MCF 10A (cell line): ENCODE measurements at places on chromosomes 7 and 10.

DNA sequence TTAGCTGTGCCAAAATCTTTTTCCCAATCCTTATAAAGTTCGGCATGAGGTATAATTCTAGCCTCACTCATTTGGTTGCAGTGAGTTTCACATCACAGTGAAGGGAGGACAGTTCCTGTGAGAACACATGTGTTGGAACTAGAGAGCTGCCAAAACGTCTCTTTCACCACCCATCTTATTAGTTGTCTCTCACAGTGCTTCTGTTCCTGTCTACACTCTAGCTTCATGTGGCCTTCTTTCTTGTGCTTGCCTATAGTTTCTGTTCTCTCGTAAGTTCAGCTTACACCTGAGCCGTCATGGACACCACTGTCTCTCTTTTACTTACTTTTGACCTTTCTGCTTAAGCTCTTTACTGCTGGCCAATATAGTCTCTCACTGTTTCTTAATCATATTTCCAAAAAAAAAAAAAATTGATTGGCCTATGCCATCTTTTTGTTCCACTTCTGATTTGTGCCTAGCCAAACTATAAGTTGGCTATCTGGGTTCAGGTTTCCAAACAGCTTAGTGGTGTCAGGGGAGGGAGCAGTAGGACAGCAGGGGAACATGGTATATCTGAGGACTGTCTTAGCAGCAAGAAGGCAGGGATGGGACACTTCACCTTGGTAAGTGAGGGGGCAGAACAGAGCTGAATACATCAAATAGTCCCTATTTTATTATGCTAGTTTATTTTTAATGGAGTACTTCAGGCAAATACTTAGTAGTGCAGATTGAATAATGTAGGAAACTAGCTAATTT, 38.0 kb downstream of the ZNRF2 start:
- no peaks in the 10 kb centered on the region for H3K27me3 ChIP-seq
- DNase-seq, result peak; percentile 69
- H3K36me3 ChIP-seq, result peaks cover 5% of the 10 kb centered on the region

DNA sequence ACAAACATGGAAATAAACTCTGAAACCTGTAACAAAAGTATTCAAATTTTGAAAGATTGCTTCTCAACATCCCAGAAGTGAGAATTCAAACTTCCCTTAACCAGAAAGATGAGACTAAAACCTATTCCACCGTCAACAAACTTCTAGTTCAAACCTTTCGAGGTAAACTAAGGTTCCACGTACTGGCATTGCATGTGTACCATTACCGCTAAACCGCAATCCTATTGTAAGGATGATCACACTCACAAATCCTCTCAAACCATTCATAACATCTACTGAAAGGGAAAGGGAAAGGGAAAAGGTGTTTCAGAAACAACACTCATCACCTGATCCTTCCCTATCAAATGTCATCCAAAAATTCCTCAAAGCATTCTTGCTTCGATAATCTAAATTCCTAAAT, 3.1 kb downstream of the SMURF1 start:
- no peaks in the 10 kb centered on the region for H3K27me3 ChIP-seq
- peak overlapping the region; percentile 76 for H3K27ac ChIP-seq
- H3K4me1 ChIP-seq, result peaks cover 42% of the 10 kb centered on the region
- H3K4me3 ChIP-seq, result peak overlapping the region; percentile 92

- H3K36me3 ChIP-seq, result no peaks in the 10 kb centered on the region
- H3K27me3 ChIP-seq, result no peaks in the 10 kb centered on the region
- no peak overlapping the region for H3K27ac ChIP-seq
- H3K4me1 ChIP-seq, result no peaks in the 10 kb centered on the region
- no peak overlapping the region for H3K4me3 ChIP-seq
- no peak for DNase-seq
Observed at GRCh38 chr7:130263130-130263529, 3.5 kb upstream of the CPA2 start.

DNA sequence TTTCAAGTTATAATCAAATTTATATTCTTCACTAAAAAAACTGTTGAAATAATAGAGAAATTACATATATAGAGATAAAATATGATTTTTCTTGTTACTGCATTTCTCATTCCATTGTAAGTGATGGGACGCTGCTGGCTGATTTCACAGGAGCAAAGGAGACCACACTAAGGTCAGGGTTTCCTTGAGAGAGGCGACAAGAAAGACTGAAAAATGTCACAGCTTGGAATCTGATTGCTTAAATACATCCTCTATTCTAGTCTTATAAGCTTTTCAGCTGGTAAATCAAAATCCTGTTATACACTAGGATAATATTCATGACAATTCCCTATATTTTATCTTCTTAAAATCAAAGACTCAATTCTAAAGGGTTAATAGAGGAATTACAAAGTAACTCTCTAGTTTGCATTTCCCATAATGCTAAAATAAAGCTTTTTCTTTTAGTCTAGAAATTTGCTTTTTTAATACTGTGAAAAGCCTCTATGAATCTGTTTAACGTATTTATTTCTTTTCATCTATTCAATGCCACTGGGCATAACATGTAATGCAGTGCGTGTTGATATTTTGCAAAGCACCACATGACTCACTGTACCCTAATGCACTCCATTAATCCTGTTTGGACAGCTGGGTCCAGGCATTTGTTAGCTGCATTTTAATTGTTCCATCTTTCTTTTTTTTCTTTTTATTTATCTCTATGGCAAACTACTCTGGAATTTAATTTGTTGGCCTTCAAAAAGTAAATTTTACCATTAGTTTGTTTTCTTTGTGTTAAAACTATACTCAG, 81.7 kb downstream of the RNF32 start:
- no peak overlapping the region for H3K27ac ChIP-seq
- H3K27me3 ChIP-seq, result no peaks in the 10 kb centered on the region
- H3K4me3 ChIP-seq, result no peak overlapping the region
- peaks cover 33% of the 10 kb centered on the region for H3K36me3 ChIP-seq
- peaks cover 10% of the 10 kb centered on the region for H3K4me1 ChIP-seq

- H3K27me3 ChIP-seq, result no peaks in the 10 kb centered on the region
- peaks cover 7% of the 10 kb centered on the region for H3K4me1 ChIP-seq
- H3K36me3 ChIP-seq, result peaks cover 6% of the 10 kb centered on the region
- H3K27ac ChIP-seq, result no peak overlapping the region
- H3K4me3 ChIP-seq, result no peak overlapping the region
Observed at GRCh38 chr10:127186813-127187212, 9.6 kb downstream of the INSYN2A start.

- no peak overlapping the region for H3K27ac ChIP-seq
- no peaks in the 10 kb centered on the region for H3K27me3 ChIP-seq
- H3K4me3 ChIP-seq, result no peak overlapping the region
Observed at GRCh38 chr7:151731022-151731441, 145.9 kb downstream of the PRKAG2 start.

GRCh38 chr7:91212582-91212981, 51.7 kb upstream of the FZD1 start:
- no peaks in the 10 kb centered on the region for H3K27me3 ChIP-seq
- peaks cover 6% of the 10 kb centered on the region for H3K36me3 ChIP-seq
- no peak for DNase-seq
- no peak overlapping the region for H3K4me3 ChIP-seq

DNA sequence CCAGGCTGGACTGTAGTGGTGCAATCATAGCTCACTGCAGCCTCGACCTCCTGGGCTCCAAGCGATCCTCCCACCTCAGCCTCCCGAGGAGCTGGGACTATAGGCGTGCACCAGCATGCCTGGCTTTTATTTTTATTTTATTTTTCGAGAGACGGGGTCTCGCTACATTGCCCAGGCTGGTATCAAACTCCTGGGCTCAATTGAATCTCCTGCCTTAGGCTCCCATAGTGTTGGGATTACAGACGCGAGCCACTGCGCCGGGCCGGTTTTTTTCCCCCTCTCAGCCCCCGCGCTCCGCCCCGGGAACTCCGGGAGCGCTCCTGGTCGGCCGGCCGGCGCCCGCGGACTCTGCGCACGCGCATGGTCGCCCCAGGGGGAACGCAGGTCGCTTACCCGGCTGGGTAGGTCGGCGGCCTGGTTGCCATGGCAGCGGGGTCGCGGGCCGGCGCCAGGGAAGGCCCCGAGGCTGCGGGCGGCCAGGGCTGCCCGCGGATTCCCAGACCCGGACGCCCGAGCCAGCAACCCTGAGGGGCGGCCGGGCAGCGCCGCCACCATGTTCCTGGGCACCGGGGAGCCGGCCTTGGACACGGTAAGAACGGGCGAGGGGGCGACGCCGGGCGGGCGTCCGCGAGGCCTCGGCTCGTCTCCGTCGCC, at the start of gene IQCE:
TSS of gene IQCE (plus strand) at position 351 of the 654 bp plus-strand sequence. CDS start at position 554, 203 bp downstream.
- peaks cover 14% of the 10 kb centered on the region for H3K36me3 ChIP-seq
- no peaks in the 10 kb centered on the region for H3K27me3 ChIP-seq
- peak within 1 kb of the TSS; percentile 66 for H3K27ac ChIP-seq
- DNase-seq, result peak; percentile 79

- peaks cover 99% of the 10 kb centered on the region for H3K27me3 ChIP-seq
- no peaks in the 10 kb centered on the region for H3K36me3 ChIP-seq
Observed at GRCh38 chr7:96061844-96062243, 260.1 kb downstream of the SLC25A13 start.

- H3K27me3 ChIP-seq, result no peaks in the 10 kb centered on the region
- H3K4me1 ChIP-seq, result no peaks in the 10 kb centered on the region
- H3K27ac ChIP-seq, result no peak overlapping the region
- no peak for DNase-seq
- no peaks in the 10 kb centered on the region for H3K36me3 ChIP-seq
- no peak overlapping the region for H3K4me3 ChIP-seq
Observed at GRCh38 chr10:28940158-28940888, 263.0 kb downstream of the BAMBI start.

GRCh38 chr10:117271427-117271826, 30.5 kb downstream of the SLC18A2 start:
- peaks cover 12% of the 10 kb centered on the region for H3K36me3 ChIP-seq
- H3K4me3 ChIP-seq, result no peak overlapping the region
- H3K4me1 ChIP-seq, result peaks cover 11% of the 10 kb centered on the region
- H3K27me3 ChIP-seq, result no peaks in the 10 kb centered on the region
- peak; percentile 68 for DNase-seq

GRCh38 chr10:26486990-26487850, 49.1 kb downstream of the APBB1IP start:
- peak overlapping the region; percentile 94 for H3K27ac ChIP-seq
- peaks cover 4% of the 10 kb centered on the region for H3K36me3 ChIP-seq
- H3K4me1 ChIP-seq, result peaks cover 28% of the 10 kb centered on the region
- peak; percentile 88 for DNase-seq

DNA sequence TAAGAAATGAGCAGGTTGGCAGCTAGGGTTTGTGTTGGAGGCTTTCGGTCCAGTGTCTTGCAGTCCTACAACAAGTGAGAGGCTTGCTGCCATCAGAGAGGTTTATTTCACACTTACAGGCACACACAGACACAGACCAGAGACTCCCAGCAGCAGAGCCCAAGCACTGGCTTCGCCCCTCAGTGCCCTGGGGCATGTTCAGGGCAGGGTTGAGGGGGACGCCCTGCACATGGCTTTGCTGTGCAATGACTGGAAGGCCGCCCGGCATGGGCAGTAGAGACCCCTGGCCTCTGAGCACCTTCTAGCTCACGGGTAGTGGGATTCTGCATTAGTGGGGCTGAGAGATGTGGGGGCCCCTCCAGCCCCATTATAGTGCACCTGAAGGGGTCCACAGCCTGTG, 3.8 kb downstream of the SPRN start:
- no peak for DNase-seq
- no peaks in the 10 kb centered on the region for H3K4me1 ChIP-seq
- no peak overlapping the region for H3K4me3 ChIP-seq
- H3K27me3 ChIP-seq, result no peaks in the 10 kb centered on the region
- peaks cover 39% of the 10 kb centered on the region for H3K36me3 ChIP-seq

- peaks cover 6% of the 10 kb centered on the region for H3K4me1 ChIP-seq
- no peak for DNase-seq
- H3K27me3 ChIP-seq, result no peaks in the 10 kb centered on the region
- H3K4me3 ChIP-seq, result no peak overlapping the region
- peaks cover 13% of the 10 kb centered on the region for H3K36me3 ChIP-seq
Observed at GRCh38 chr10:20254078-20254477, 437.8 kb downstream of the PLXDC2 start.

DNA sequence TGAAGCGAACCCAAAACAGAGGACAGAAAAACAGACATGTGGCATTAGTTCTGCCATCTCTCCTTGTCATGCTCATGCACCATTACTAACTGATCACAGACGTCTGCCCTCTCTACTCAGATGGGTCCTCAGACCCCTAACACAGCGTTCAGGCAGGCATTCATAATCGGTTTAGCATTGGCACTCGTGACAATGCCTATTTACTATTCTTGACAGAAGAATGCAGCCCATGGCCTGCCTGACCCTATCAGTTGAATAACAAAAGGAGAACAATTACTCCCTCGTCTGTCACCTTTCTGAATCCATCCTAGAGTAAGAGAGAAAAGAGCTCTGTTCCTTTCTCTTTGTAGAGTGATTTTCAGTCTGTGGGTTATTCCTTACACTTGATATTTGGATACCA, 194.6 kb upstream of the PHYHIPL start:
- H3K4me3 ChIP-seq, result no peak overlapping the region
- no peak for DNase-seq
- no peaks in the 10 kb centered on the region for H3K27me3 ChIP-seq
- no peak overlapping the region for H3K27ac ChIP-seq
- H3K4me1 ChIP-seq, result no peaks in the 10 kb centered on the region

DNA sequence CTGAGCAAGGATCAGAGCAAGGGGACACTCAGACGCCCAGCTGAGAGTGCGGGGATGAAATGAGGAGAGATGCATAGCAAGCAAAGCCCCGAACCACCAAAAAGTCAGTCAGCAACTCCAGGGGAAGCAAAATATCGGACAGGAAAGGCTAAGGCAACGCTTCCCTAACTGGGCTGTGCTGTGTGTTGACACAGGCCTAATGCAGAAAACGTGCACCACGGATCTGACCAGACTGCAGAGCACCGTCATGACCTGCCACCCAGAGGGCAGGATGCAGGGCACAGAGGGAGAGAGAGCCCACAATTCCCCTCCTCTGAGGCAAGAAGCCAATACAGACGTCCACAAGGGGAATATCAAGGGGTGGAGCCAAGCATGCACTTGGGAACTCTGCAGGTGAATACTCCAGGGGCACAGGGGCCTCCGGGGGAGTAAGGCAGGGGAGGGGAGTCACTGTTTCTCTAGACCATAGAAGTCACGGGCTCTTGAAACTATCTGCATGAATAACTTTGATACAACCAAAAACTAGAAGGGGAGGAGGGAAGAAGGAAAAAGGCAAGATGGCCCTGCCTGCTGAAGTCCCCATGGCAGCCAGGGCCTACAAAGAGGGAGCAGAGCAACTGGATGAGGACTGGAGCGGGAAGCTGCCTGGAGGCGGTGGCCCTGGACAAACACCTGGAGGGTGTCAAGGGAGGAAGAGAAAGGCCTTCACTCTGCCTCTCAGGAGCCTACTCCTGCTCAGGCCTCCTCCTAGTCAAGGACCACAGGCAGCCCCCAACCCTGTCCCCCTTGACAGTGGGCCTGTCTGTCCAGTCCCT, 26.2 kb downstream of the GRID1 start:
- no peak for DNase-seq
- H3K4me3 ChIP-seq, result no peak overlapping the region
- no peak overlapping the region for H3K27ac ChIP-seq
- H3K4me1 ChIP-seq, result peaks cover 13% of the 10 kb centered on the region
- no peaks in the 10 kb centered on the region for H3K27me3 ChIP-seq
- no peaks in the 10 kb centered on the region for H3K36me3 ChIP-seq
